ENCODE measurements at places on chromosomes 2 and 18.

- DNase-seq: no peak
These were observed 230.7 kb downstream of the TMX3 start for GRCh38 chr18:68484241-68484640.

DNA sequence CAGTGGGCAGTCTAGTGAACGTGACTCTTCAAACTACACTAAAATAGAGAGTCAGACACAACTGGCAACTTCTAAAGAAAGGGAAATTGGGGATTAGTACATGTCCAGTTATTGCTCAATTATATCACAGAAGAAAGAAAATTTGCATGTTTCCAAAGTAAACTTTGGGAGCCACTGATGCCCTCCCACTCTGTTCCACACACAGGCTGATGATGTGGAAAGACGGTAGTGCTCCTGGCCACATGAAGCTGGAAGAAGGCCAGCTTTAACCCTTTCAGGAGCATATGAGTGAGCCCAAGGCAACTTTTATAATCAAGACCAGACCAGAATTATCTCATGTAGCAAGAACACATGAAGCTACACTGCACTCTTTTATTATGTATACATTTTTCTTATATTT lies 141.0 kb downstream of the NR4A2 start:
- no peak for DNase-seq

GRCh38 chr2:109237792-109238191 lies 108.8 kb downstream of the SH3RF3 start:
- no peak for DNase-seq

DNA sequence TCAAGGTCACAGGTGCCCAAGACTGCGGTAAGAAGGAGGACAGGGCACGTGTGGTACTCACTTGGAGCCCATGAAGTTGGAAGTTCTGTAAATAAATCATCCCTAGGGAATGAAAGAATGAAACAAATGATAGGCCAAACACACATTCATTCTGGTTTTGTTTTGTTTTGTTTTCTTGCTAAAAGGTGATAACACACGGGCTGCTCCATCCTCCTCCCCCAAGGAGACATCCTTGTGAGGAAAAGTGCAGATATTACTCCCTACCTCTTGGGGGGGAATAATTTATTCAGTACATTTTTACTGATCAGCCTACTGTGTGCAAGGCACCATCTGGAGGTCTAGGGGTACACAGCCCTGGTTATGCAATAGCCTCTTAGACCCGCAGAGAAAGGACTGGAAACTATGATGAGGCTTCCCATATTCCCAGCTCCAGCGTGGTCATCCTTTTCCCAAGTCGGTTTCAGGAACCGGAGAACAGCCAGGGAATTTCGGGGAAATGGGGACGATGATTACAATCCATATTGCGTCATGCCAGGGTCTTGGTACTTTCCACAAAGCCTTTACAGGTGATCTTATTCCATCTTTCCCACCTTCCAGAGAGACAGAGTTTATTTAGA lies 6.3 kb downstream of the RAX start:
- no peak for DNase-seq

- DNase-seq: peak; percentile 63
These were observed 44.1 kb upstream of the TTC39C start for GRCh38 chr18:23970161-23971096.

GRCh38 chr2:86073225-86073624 lies 32.5 kb downstream of the POLR1A start:
- no peak for DNase-seq

DNA sequence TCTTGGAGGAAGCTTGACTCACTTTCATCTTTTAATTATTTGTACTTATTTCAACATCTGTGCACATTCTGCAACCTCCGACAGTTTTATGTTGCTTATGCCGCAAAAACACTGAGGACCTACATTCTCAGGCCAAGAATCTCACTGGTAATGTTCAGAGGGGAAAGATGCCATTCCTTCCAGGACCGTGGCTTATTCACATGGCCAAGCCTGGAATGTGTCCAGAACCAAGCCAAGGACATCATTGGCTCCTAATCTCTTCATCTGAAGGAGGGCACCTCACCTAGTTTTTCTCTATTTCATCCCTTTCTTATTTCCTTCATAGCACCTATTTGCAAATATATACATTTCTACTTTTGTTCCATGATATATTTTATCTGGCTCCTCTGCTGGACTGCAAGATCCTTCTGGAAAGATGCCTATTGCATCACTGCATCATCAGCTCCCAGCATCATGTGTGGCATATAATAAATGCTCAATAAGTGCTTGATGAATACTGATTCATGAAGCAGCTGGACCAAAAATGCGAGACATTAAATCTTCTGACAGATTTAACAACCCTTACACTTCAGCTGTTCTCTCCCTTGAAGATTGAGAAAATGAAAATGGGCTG lies 377.1 kb downstream of the TNS1 start:
- DNase-seq: no peak

GRCh38 chr2:160308915-160309314 lies 108.8 kb upstream of the ITGB6 start:
- DNase-seq: no peak

- no peak for DNase-seq
These were observed 259.4 kb downstream of the ANAPC1 start for GRCh38 chr2:111624411-111625156.

- no peak for DNase-seq
These were observed 1.5 kb downstream of the CIDEA start for GRCh38 chr18:12255626-12256026.

DNA sequence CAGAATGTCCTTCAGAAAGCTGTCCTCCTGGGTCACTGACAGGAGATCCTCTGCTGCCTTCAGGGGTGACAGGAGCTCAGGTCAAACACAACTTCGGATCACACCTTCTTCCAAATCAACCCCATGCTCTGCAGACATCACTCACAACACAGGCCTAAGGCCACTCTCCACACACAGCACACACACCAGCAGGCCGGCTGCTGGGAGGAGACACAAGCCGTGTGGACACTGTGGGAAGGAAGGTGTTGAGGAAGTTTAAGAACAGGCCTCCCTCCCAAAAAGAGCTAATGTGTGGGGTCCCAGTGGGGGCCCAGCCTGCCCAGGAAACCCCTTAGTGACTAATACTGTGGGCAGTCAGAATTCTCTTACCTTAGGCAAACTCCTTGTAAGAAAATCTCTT lies 290.3 kb upstream of the ID2 start:
- no peak for DNase-seq

DNA sequence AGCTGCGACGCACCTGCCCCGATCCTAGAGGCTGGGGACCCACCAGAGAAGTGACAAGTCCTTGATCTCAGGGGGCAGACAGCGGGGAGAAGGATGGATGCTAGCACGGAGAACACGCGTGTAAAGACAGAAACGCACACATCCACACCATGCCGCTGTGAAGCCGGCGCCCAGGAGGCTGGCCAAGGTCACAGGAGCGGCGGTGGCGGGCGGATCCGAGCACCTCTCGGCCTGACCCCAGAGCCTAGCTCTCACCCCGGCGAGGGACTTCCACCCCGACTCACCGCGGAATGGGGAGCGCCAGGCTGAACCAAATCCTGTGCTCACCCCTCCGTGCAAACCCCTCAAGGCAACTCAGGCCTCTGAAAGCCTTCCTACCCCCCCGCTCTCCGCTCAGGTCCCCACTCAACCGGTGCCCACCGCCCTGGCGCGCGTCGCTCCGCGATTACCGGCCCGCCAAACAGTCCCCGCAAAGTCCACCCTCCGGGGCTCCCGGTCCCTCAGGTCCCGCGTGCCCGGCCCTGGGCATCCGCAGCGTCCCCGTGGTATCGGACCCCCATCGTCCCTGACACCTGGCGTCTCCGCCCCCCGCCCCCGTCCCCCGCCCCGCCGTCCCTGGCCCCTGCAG lies 460 bp upstream of the LRRFIP1 start:
- DNase-seq: no peak

DNA sequence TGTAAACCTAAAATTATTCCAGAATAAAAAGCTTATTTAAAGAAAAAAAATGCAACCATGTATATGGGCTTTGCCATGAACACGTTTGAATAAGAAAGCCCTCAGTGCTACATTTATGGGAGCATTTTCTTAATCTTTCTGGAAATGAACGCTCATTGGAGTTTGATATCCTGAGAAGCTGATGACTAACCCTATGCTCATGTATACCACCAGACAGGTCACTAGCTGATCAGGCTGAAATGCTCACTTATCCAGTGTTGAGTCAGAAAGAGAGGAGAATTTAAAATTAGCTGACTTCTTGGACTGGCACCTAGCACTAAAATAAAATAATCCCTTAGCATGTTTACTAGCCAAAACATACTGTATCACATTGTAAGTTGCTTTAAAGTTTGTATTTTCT lies 254.9 kb upstream of the SIX3 start:
- DNase-seq: no peak

- no peak for DNase-seq
These were observed 7.9 kb downstream of the SLC16A14 start for GRCh38 chr2:230060672-230061293.

DNA sequence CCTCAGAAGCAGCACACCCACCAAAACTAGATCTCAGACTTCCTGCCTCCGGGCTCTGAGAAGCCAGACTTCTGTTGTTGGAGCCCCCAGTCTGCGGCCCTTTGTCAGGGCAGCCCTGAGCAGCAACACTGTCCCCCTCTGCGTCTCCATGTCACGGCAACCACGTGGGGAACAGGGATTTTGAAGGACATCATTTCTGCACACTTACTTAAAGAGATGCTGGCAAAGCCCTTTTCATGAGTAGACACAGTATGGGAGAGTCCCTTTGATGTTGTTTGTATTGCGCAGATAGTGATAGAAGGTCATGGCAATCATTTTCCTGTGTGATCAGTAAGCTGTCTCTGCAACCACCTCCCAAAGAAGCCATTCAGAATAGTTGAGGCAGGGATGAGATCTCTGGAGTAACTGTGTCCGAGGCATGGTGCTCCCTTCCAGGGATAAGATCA lies 69.1 kb upstream of the ID2 start:
- no peak for DNase-seq

GRCh38 chr2:174603280-174603679 lies 5.7 kb upstream of the WIPF1 start:
- DNase-seq: peak; percentile 47

DNA sequence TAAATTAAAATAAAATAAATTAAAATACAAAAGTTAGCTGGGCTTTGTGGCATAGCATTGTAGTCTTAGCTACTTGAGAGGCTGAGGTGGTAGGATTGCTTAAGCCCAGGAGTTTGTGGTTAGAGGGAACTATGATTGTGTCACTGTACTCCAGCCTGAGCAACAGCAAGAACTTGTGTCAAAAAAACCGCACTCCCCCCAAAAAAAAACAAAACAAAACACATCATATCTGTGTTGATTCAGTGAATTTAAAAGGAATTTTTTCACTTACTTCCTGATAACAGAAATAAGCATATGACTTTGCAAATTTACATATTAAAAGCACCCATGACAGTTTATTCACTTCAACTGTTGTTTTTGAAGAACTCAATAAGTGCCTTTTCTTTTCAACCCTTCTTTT lies 68.1 kb upstream of the PELI1 start:
- DNase-seq: no peak

DNA sequence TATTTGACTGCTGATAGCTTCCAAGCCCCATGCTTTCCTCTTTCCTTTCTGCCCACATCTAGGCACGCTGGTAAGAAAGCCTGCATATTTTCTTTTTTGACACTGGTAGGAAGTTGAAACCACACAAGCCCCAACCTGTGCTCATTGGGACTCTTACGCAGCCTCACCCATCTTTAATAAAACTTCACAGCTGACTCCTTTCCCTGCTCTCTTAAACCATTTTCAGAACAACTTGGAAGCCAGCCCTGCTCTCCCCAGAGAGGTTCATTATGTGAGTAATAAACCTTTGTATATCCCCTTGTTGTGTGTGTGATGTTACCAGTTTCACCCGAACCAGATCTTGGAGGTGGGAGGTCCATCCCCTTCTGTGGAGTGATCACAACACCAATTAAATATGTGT lies 268.4 kb downstream of the GPD2 start:
- no peak for DNase-seq

DNA sequence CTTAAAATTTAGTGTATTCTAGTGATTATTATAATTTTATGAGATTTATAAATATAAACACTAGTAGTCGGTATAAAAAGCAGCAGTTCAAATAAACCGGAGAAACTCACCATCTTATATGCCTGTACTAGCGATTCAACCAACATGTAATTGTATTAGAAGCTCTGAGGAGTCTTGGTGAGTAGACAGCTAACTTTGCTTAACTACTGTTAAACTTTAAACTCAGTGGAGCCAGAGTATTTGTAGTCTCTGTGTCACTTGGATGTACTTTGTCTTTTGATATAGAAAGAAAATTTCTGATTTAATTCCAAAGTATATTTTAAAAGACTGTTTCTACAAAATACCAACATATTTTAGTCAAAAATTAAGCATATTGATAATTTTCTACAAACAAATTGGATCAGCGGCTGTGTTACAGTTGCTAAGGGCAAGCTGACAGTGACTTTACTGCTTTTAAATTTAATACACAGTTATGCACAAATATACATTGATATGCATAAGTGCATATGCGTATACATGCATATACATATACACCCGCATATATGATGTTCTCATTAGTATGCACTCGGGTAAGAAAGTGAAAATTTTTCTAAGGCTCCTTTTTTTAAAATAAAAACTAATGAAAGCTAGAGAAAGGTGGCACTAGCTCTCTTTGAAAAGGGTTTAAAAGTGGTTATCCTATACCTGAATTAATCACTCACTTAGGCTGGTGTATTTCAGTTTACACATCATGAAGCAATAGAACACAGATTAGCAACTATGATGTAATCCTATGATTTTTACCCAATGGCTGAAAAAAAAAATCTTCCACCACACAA lies 374.5 kb downstream of the NCKAP5 start:
- no peak for DNase-seq

DNA sequence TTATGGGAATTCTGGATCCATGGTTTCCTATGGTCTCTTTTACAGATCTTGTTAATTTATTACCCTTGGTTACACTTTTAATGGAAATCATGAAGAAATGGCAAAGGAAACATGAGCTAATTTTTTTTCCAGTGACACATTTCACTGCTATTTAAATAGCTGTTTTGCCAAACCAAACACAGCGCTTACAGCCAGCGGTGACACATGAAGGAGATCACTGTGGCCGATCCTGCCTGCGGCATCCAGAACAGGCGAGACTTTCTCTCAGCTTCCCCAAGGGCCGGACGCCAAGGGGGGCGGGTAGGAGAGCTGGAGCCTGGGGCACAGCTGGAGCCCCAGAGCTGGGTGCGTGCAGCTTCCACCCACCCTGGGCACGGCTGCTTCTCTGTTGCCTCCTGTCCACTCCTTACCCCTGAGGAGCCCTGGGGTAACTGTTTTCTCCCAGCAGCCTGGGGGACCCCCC lies 81.4 kb upstream of the PKDCC start:
- DNase-seq: no peak

GRCh38 chr18:70154591-70155194 lies 50.8 kb downstream of the RTTN start:
- DNase-seq: no peak

GRCh38 chr2:63589148-63589958 lies 590 bp downstream of the MDH1 start:
- no peak for DNase-seq
